ENCODE measurements at places on chromosomes 7 and 10. TPM values are rescaled to one million over a fixed set of nuclear protein-coding genes. Genes with fewer than 3 reads are reported as not detected.

Gene CTAGE6
- not detected for total RNA-seq

Gene TBRG4
- 111 TPM for total RNA-seq

Gene CPA1
- not detected for total RNA-seq

Gene C7orf33
- total RNA-seq = not detected

Gene CYP2C8
- total RNA-seq = not detected

Gene GOLGA7B
- 3.9 TPM for total RNA-seq

Gene PNLIPRP1
- total RNA-seq = not detected

Gene TCAF1
- 15.8 TPM for total RNA-seq

Gene ANKMY2
- 14.3 TPM for total RNA-seq

Gene MUC3A
- total RNA-seq = 18.5 TPM

Gene VSTM4
- 0.50 TPM for total RNA-seq

Gene TMEM270
- not detected for total RNA-seq

Gene CDH23
- 3.4 TPM for total RNA-seq

Gene DNA2
- total RNA-seq = 7.4 TPM

Gene GDF2
- total RNA-seq = not detected

Gene UCMA
- total RNA-seq = not detected

Gene CLEC2L
- 0.44 TPM for total RNA-seq

Gene SEMA3C
- 71.7 TPM for total RNA-seq
